Bone marrow (tissue), 2 donors: ENCODE measurements at places on chromosomes 2 and 18.

DNA sequence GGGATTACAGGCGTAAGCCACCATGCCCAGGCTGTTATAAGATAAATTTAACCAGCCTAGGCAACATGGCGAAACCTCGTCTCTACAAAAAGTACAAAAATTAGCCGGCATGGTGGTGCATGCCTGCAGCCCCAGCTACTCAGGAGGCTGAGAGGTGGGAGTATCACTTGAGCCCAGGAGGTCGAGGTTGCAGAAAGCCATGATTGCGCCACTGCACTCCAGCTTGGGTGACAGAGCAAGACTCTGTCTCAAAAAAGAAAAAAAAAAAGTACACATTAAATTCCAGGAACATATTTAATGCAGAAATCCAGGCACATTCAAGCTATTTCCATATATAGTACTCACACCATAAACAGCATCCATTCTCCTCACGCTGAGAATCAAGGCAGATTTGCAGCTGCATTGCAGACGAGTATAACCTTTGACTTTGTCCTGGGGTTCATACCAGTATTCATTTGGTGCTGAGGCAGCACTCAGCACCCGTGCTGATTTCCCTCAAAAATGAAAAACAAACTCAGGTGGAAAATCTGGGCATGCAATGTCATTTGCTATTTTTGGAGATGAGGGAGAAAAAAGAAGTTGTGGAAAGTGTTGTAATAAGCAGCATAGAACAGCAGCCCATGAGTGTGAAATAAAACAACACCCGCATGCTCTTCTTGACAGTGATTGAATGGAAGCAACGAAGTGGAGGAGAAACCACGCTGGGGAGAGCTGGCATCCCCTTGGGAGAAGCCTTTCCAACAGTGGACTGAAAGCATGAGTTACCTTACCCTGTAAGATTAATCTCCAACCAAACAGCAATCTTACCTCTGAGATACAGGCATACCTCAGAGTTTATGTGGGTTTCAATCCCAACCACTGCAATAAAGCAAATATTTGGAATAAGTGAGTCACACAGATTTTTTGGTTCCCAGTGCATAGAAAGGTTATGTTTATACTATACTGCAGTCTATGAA is 46.8 kb upstream of the ANXA4 start:
- no peak for DNase-seq

DNA sequence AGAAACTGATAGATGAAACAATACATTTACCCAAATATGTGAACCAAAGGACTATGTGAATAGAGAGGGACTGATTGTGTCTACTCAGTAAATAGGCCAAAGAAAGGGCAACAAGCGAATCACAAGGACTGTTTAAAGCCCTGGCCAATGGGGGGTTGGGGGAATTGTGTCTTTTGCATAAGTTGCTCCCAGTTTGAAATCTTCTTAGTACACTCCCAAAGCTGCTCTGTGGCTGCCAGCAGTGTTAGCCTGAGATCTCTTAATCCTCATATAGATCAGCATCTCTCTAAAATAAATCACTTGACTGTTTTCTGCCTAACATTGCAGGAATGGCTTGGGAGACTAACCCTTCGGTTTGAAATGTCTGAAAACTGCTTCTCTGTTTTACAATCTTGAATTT is 236.4 kb downstream of the PLCL1 start:
- DNase-seq = no peak

GRCh38 chr2:109207176-109207575 is 78.2 kb downstream of the SH3RF3 start:
- DNase-seq = no peak

DNA sequence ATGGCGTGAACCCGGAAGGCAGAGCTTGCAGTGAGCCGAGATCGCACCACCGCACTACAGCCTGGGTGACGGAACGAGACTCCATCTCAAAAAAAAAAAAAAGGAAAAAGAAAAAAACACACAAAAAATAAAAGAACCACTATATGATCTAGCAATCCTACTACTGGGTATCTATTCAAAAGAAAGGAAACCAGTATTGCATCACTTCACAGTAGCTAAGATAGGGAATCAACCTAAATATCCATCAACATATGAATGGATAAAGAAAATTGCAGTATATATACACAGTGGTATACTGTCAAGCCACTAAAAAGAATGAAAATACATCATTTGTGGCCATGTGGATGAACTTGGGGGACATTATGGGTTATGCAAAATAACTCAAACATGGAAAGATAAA is 37.9 kb downstream of the METTL21A start:
- DNase-seq = no peak

DNA sequence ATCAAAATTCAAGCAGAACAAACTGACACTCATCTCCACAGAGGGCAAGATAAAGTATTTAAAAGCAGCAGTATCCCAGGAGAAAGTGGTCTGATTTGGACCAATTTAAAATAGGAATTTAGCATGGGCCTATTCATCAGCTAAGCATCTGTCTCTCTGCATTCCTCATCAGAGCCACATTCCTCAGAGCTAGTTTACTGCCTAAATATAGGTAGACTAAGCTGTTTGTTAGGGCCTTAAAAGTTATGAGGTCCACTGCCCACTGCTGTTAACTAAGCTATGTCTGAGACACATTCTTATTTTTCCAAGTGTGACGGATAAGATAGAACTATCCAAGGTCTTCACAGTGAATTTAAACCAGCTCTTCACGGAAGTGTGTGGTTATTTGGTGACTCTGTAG is 17.6 kb downstream of the NEB start:
- no peak for DNase-seq

DNA sequence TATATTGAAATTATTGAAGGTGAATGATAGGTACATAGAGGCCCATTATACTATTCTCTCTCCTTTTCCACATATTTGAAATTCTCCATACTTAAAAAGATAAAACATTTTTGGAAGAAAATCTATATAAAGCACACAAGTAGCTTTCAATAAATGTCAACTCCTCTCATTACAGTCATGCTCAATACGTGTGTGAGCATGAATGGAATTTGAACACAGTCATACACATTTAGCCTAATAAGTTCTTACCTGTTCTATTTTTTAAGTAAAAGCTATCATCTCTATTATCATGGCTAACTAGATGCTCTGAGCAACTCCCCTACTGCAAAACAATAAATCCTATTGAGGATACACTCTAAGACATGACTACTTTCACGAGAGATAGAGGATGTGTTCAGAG is 41.9 kb upstream of the SPATS2L start:
- no peak for DNase-seq

- DNase-seq = no peak
Observed at GRCh38 chr18:7760967-7761948, 194.1 kb downstream of the PTPRM start.

DNA sequence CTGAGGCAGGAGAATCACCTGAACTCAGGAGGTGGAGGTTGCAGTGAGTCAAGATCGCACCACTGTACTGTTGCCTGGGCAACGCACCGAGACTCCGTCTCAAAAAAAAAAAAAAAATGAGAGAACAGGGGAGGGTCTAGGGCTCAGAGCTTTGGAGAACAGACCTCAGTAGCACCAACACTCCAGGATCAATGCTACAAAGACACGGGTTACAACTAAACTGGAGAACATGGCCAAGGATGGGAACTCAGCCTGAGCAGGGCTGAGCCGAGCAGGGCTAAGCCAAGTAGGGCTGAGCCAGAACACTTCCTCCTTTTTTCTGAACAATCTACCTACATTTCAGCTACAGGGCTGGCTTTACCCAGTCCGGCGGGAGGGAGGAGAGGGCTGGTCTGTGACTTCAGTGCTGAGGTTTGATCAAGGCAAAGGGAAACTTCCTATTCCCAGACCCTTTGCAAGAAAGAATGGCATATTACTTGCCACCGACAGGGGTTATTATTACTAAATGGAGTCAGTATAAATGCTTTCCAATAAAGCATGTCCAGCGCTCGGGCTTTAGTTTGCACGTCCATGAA is 2.9 kb upstream of the CASP8 start:
- peak; percentile 88 for DNase-seq
